Aorta (tissue), 5 donors: ENCODE measurements at places on chromosomes 6 and 20. TPM values are rescaled to one million over a fixed set of nuclear protein-coding genes. Genes with fewer than 3 reads are reported as not detected.

SRMS gene
- not detected for total RNA-seq

- no peak for DNase-seq
Measured at GRCh38 chr6:115000736-115001135, 657.9 kb upstream of the HS3ST5 start.

DNA sequence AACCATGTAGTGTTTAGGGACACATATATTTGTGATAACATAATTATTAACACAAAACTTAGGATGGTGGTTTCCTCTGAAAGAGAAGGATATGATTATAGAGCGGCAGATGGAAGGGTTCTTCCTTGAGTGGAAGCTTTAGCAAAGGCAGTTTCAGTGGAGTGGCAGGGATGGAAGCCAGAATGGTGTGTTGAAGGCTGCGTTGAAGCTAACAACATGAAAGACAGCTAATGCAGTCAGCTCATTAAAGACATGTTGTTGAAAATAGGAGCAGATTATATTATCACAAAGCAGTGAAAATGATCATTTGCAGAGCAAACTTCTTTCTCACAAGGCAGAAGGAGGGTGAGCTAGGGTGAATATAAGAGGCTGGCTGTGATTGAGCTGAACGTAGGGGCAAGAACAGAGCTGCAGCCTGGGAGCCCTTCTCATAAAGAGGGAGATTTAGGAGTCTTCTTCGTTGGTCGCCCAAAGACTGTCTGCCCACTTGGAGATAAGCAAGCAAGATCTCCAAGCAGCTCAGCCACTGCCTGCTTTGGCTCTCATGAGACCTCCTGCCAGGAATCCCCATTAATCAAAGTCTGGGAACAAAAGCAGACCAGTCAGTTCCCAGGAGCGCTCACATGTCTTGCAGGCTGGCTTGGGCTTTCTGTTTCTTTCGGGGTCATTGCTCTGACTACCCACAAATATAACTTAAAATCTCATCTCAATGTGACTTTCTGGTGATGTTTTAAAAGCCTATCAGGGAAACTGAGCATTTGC lies 2.6 kb upstream of the ANKRD6 start:
- DNase-seq, result no peak

CLDN20 gene
- not detected for total RNA-seq
